ENCODE measurements at places on chromosomes 1 and 21.

DNA sequence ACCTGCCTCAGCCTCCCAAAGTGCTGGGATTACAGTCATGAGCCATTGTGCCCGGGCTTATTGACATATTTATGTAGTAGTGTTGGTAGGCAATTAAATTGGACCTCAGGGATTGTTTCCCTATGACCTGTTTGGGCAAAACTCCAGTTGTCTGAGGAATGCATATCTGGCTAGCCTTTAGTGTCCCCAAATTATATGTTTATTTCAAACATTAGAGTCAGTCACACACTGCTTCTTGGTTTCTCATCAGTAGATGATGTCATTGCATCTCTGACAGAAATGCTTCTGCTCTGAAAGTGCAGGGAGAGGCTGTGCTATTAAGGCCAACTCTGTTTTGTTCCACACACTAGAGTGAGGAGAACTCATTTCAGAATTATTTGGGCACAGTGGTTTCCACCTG lies 12.5 kb downstream of the PIP5K1A start:
- DNase-seq: no peak

DNA sequence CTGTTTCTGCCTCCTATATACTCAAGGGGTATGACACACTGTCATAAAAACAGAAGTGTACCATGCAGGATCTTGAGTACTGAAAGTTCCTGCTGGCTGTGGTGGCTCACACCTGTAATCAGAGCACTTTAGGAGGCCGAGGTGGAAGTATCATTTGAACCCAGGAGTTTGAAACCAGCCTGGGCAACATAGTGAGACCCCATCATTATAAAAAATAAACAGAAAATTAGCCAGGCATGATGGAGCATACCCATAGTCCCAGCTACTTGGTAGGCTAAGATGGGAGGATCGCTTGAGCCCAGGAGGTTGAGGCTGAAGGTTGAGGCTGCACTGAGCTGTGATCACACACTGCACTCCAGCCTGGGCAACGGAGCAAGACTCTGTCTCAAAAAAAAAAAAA lies 20.1 kb downstream of the ERI3 start:
- DNase-seq: no peak

DNA sequence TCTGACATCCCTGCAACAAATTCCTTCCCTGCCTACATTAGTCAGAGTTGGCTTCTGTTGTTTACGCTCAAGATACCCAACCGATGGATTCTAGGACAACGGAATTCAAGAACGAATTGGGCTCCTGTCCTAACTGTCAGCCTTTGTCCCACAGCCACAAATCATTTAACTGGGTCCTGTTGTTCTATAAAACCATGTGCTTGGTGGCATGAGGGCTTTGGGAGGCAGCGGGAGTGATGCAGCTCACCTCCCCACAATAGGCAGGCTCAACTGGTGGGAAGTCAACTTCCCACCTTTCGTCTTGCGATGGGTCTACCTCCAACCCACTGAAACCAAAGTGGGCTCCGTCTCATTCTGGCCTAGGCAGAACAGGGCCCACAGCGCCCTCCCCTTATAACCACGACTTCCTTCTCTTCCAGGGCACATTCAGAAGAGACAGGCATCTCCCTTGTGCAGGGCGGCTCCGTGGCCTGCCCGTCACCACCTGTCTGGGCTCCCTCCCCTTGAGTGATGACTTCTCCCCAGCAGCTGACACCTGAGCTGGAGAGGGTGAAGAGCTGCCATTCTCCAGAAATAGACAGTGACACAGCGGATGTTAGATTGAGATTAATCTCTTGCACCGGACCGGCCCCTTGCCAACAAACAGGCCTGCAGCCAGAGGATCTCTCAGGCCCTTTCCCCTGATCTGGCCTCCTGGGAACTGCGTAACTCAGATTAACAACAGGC lies 26.5 kb downstream of the LRRC38 start:
- DNase-seq: no peak

DNA sequence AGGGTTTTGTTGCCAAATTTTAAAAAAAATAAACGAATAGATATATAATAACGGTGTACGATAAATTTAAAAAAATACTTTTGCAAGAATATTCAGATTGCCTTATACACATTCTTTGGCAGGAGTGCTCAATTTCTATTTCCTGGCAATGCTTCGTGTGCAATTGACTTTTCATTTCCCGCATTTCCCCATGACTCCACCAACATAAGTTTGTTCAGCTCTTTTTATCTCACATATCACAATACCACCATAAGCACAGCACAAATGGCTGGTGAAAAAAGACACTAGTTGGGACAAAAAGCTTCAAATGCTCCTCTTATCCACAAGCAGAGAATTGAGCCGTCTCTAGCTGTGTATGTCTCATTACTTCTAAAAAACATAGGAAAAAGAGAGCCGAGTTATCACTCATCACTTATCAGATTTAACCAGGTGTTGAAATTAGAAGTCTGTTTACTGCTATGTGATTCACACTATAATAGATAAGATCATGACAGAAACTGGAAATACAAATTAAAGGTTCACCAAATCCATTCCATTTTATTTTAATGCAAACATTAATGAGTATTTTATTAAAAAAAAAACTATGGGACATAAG lies 28.9 kb upstream of the RGS1 start:
- DNase-seq: no peak

DNA sequence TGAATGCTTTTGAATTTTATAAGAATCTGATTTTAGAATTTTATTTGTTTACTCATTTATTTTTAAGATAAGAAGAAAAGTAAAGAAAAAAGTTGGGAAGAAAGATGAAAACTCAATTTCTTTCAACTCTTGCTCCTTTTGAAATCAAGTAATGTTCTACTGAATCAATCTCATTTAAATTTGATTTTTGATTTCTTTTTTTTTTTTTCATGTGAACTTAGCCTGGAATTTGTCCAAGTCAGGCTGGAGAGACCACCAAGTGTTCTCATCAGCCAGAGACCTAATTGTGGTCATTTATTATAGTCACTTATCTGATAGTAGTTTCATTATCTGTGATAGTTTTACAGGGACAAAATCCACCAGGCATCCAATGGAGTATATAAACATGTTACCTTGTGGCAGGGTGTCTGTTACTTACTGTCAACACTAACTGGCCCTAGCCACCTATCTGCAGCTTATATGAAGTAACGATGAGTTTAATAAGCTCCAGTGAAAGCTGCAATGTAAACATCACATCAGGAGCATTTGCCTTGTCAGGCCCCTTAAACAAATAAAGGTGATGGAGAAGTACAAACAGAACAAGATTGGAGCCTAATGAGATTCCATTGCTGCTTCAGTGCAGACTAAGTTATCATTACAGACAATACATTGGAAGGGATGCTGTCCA lies 39.2 kb downstream of the HLX start:
- DNase-seq: no peak

All from fibroblast of the conjunctiva (primary cell).